ENCODE measurements at places on chromosomes 4 and X.
A peak's percentile ranks its signal among the peaks of the same experiment; 100 is the strongest.

GRCh38 chr4:12861422-12861821 lies 622.7 kb downstream of the RAB28 start:
- DNase-seq: no peak

GRCh38 chr4:73197220-73197619 lies 61.4 kb downstream of the ANKRD17 start:
- DNase-seq: no peak

GRCh38 chr4:7328913-7329638 lies 105.7 kb downstream of the PSAPL1 start:
- DNase-seq: no peak

- DNase-seq: peak; percentile 16
Measured at GRCh38 chrX:39261446-39262147, 460.3 kb downstream of the MID1IP1 start.

- DNase-seq: no peak
Measured at GRCh38 chr4:176054942-176055341, 10.7 kb upstream of the WDR17 start.

- DNase-seq: no peak
Measured at GRCh38 chr4:145453163-145453520, 28.5 kb upstream of the SMAD1 start.

- no peak for DNase-seq
Measured at GRCh38 chr4:23401572-23401971, 488.3 kb downstream of the PPARGC1A start.

DNA sequence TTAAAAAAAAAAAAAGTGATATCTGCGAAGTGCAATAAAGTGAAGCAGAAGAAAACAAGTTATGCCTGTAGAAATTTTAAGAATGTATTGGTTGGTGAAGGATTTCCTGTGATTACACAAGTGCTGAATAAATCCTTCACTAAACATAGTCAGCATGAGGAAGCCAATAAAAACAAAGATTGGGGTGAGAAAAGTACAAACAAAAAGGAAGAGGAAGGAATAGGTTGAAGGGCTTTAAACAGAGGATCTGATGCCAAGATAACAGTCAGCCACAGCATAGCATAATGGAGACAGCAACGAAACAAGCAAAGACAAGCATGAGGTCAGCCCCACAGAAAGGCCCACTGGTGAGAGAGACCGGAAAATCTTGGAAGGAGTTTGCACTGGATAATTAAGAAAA lies 372.2 kb downstream of the ADAM29 start:
- DNase-seq: no peak

- no peak for DNase-seq
Measured at GRCh38 chr4:54553001-54553400, 104.8 kb upstream of the KIT start.

DNA sequence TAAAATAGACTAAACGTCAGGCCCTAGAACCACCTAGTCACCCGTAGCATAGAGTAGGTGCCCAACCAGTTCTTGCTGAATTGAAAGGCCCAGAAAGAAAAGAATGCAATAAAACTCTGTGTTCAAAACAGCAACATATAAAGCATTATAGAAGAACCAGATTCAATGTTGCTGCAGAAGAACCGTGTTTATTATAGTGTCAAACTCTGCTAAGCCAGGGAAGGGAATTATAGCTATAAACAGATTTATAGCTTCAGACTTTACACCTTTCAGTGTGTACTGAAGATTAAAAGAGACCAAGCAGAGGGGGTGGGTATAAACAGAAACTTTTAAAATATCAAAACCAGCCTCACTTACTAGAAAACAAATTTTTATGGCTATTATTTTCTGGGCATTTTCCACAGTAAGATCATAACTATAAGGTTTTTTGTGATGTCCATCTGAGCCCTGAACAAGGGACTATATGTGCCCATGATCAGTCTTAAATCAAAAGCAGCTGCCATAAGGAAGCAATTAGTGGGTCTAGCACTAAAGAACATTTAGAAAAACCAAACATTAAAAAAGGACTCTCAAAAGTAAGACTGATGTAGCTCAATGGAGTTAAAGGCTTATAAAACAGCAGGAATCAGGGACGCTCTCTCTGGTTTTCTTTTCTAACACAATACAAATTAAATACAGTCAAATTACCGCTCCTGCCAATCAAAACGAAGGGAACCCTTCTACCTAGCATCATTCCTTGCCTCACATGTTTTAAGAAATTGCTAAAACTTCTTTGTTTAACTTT lies 219.7 kb upstream of the ETNPPL start:
- no peak for DNase-seq

- no peak for DNase-seq
Measured at GRCh38 chrX:108347800-108348199, 90.4 kb downstream of the COL4A6 start.

DNA sequence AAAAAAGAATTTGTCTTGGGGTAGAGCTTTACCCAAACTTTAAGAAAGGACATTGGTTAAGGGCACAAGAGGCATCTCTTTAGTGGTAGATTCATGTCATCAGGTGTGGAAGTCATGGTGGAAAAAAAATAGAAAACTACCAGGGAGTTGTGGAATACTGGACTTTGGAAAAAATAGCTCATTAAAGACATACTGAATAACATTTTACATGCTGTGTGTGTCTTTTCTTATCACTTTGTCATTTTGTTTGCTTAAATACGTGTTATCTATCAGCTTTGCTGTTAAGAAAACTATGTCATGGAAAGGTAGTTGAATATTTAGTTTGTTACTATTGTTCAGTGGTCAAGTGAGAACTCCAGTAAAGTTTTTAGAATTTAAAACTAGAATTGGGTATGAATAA lies 147.0 kb downstream of the CCSER1 start:
- DNase-seq: no peak

GRCh38 chr4:92064574-92064973 lies 239.2 kb upstream of the GRID2 start:
- DNase-seq: no peak

DNA sequence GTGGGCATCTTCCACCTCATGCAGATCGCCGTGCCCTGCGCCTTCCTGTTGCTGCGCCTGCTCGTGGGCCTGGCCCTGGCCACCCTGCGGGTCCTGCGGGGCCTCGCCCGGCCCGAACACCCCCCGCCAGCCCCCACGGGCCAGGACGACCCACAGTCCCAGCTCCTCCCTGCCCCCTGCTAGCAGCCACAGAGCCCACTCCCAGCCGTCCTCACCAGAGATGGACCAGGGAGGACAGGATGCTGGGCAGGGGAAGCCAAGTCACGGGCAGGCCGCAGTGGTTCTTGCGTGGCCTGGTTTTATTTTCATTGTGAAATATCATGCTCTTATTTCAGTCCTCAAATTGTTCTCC lies 15.1 kb downstream of the DGKQ start:
- no peak for DNase-seq

DNA sequence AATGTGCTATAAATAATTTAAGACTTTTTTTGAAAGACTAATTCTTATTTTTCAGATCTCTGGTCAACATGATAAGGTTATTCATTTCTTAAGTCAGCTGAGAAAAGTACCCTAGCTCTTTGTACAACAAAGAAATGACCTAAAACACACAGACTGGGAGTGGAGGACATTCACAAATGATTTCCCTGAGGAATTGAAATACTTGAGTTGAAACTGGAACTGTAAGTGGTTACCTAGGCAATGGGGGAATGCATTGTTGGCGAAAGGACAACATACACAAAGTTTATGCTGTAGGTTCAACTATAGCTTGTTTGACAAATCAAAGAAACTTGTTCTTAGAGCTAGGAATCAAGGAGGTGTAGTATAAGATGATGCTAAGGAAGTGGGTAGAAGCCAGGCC lies 915.5 kb downstream of the FAT4 start:
- DNase-seq: no peak
